ENCODE measurements at places on chromosomes 2 and 18.

GRCh38 chr2:19933351-19933981 is 31.7 kb upstream of the TTC32 start:
- DNase-seq, result no peak

DNA sequence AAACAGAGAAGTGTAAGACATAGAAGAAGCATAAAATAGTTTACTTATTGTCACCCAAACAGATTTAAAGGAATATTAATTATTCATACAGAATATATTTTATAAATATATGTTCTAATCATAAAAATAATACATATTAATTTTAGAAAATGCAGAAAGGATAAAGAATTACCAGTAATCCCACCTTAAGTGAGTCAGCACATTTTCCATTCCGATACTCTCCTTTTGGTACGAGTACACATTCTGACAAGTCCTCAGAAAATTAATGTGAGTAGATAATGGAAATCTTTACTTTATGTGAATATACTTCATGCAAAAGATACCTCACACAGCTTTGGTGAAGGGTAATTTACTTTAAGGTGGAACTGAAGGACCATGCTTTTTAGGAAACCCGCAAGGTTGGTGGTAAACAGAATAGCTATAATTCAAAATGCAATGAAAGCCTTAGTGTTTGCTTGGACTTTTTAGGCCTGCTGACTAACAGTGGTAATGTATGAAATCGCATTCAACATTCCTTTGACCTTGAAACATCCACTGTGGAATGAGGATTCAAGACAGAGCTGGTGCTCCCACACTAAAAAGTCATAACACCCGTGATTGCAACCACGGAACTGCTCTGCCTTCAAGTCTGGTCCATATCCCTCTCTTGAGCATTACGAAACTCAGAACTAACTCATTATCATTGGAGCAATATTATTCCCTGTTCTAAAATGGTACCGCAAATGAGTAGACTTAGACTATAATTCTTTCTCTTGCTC is 28.1 kb upstream of the HTR2B start:
- DNase-seq, result no peak

GRCh38 chr2:162074632-162074895 is 549 bp upstream of the DPP4 start:
- DNase-seq, result no peak

GRCh38 chr2:152005607-152006006 is 93.2 kb downstream of the CACNB4 start:
- no peak for DNase-seq

DNA sequence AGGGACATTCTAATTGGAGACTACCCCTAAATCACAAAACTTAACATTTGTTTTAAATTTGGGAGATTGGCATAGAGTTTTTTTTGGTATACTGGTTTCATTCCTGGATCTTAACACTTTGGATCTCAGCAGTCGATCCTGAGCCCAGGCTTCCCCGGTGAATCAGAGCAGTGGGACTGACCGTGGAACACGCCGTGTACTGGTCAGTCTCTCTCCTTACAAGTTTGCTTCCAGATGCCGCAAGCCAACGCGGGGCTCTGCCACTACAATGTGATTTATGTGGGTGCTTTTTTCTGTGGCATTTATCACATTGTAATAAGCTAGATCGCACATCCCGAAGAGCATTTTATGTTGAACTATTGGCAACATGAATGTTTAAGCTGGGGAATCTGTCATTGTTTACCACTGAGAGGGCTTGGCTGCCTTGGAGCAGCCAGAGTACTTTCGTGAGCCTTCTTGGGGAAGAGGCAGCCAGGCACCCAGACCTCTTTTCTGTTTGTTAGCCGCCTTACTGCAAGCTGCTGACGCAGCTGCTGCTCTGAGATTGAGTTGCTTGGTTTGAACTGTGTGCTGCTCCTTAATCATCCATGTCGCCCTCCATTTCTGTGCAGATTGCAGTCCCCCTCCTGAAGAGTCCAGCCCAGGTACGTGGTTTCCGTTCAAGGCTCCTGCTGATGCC is 49.3 kb downstream of the COA5 start:
- no peak for DNase-seq

DNA sequence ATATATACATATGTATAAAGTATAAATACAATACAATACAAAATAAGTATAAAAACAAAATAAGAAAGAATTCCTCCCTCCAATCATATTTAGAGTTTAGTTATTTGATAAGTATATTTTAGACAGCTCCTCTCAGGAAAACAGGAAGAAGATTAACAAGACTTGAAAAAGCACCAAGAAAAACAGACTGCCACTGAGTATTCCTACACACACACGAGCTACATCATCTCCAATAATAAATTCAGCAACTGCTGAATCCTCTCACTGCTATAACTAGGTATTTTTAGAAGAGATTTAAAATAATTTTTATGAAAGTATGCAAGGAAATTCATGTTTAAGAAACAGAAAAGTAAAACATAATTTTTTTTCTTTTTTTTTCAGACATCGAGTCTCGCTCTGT is 13.0 kb downstream of the LONRF2 start:
- no peak for DNase-seq

DNA sequence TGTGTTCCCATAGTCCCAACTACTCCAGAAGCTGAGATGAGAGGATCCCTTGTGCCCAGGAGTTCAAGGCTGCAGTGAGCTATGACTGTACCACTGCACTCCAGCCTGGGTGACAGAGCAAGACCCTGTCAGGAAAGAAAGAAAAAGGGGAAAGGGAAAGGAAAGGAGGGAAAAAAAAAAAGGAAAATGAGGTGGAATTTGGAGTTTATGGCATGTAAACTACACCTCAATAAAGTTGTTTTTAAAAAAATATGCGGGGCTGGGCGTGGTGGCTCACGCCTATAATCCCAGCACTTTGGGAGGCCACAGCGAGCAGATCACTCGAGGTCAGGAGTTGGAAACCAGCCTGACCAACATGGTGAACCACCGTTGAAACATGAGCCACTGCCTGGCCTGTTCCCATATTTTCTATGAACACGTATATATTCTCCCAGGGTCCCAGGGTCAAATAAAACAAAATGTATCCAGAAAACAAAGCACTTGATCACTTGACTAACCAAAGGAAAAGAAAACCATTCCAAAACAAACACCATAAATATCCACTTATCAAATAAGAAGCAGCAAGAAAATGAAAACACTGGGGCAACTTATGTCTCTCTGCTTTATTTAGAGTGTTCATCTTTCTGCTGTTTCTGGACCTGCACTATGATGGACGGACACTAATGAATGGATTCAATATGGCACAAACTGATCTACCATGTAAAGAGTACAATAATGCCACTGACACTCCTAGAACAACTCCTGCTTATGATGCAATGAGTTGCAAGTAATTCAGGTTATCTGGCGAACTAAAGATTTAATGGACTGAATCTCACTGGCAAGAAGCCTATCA is 56.8 kb downstream of the ASXL2 start:
- no peak for DNase-seq

DNA sequence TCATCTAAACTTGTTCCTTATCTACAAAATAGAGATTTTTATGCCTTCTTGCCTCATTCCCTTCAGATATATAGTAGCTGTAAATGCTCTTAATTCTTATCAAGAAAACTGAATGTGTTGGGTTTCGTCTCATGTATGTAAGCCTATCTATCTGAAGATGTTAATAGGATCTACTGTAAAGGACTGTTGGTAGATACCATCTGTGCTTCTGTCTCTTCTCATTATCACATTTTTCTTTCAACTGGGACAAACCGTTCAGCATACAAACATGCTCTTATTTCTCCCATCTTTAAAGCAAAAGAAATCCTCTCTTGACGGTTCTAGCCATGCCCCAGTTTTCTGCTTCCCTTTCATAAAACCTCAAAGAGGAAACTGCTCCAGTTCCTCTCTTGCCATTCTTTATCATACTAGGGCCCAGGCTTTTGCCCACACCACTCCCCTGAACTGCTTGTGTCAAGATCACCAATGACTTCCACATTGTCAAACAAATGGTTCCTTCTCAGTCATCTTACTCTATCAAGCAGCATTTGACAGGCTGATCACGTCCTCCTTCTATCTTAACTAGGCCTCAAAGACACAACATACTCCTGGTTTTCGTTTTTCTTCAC is 88.7 kb downstream of the ARHGEF33 start:
- no peak for DNase-seq

DNA sequence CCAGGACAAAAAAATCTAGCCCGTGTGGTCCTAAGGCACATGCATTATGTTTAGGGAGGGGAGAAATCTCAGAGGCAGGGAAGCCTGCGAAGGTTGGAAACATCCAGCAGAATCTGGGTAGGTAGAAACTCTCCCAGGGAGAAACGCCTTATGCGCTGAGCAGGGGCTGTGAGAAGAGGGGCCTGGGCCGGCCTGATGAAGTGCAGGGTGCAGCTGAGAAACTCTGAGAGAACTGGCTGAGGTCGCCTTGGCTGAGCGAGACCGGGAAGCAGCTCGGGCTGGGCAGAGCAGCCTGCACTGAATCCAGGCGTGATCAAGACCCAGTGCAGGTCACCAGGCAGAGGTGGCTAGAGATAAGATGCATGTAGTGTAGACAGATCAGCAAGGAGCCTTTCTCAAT is 15.1 kb downstream of the CHMP1B start:
- DNase-seq, result no peak

- DNase-seq, result no peak
Measured at GRCh38 chr18:57890266-57890665, 87.2 kb upstream of the ATP8B1 start.

DNA sequence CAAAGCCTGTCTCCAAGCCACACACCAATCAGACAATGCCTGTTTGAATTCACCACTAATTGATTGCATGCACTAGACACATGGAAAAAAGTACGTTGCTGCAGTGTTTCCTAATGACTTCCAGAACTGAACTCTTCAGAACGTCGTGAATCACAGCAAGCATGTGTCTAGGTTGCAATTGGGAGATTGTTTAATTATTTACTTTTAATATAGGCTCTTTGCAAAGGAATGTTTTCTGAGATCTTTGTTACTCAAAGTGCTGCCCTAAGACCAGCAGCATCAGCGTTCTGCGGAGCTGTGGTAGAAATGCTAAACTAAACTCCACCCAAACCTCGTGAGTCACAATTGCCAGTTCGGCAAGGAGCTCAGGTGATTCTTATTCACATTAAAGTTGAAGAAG is 52.7 kb upstream of the CCDC68 start:
- DNase-seq, result no peak

GRCh38 chr2:234761910-234762309 is 189.9 kb upstream of the SH3BP4 start:
- no peak for DNase-seq

GRCh38 chr2:225534037-225534436 is 134.5 kb downstream of the NYAP2 start:
- no peak for DNase-seq

DNA sequence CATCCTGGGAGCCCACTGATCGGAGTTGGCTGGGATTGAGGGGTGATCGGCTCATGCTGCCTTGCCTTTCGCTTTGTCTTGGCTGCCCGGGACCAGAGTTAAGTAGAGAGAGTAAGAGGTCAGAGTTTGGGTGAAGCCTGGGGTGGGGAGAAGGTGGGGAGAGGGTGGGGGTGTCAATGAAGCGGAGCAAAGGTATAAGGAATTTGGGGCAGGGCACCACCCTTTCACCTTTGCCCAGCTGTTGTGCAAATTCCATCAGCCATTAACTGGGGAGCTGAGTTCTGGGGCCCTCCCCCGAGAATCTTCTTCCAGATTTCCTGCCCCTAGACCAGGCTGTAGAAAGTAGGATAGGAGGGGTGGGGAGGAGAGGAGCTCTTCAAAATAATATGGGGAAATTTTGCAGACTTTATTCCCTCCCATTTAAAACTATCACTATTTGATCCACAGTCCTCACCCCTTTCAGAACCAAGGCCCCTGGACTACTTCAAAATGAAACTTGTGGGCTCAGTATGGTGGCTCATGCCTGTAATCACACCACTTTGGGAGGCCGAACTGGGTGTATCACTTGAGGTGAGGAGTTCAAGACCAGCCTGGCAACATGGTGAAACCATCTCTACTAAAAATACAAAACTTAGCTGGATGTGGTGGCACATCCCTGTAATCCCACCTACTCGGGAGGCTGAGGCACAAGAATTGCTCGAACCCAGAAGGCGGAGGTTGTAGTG is at the start of gene SLC23A3:
Gene SLC23A3 (minus strand): TSS at position 100 of the 725 bp plus-strand sequence. CDS start 45 bp downstream, at position 55.
- DNase-seq, result no peak

DNA sequence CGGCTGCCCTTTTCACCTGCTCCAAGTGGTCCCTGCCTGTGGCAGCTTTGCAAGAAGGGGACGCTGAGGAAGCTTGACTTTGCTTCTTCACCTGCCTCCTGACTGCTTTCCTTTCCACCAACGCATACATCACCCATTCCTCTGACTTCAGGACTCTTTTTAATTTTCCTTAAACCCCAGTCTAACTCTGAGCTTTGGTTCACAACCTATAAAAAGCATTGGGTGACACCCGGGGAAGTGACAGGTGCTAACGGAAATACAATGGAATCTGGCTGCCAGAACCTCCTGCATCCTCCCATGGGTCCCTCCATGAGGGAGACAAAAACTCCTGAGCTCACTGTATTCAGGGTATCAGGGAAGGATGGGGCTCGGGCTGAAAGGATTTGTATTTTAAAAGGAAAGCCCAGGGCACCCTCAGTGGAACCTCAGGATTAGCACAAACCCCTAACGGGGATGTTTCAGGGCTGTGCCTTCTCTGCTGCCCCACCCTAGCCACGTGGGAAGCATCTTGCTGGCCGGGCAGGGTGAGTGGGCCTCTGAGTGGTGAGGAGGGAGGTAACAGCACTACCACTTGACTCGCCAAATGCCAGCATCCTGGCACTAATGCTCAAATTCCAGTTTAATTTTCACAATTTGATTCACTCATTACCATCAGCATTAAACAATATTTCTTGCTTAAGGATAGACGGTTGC is 284.8 kb downstream of the CELF4 start:
- DNase-seq, result no peak

- no peak for DNase-seq
Measured at GRCh38 chr2:203728321-203728720, 21.9 kb downstream of the CD28 start.

DNA sequence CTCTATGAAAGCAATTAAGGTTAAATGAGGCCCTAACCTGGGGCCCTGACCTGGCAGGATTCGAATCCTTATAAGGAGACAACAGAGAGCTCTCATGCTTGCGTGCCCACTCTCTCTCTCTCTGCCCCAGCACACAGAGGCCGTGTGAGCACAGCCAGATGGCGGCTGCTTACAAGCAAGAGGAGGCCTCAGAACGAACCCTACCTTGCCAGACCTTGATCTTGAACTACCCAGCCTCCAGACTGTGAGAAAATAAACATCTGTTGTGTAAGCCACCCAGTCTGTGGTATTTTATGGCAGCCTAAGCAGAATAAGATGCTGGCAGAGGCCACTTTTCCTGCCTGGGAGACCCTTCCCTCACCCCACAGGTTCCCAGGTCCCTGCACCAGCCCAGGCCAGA is 5.2 kb upstream of the UBE2F start:
- DNase-seq, result no peak

Data from NCI-H526 treated with DMSO at 0.1 percent for 48 hours (cell line).